ENCODE measurements at places on chromosomes 1 and 21. TPM values are rescaled to one million over a fixed set of nuclear protein-coding genes. Genes with fewer than 3 reads are reported as not detected.

TMEM52 gene
- total RNA-seq, result 0.59 TPM

S100A9 gene
- not detected for total RNA-seq

AMY1C gene
- not detected for total RNA-seq

RHD gene
- total RNA-seq, result under 0.01 TPM

SLFNL1 gene
- total RNA-seq, result 0.20 TPM

RXFP4 gene
- not detected for total RNA-seq

CASQ1 gene
- total RNA-seq, result not detected

AADACL4 gene
- total RNA-seq, result not detected

CHI3L1 gene
- 78.6 TPM for total RNA-seq

KRTAP11-1 gene
- 0.73 TPM for total RNA-seq

CYYR1 gene
- total RNA-seq, result not detected

NOS1AP gene
- total RNA-seq, result not detected

TOMM20 gene
- 99.9 TPM for total RNA-seq

OR2T11 gene
- not detected for total RNA-seq

MAP10 gene
- 1.5 TPM for total RNA-seq

AKR7A3 gene
- total RNA-seq, result 1.4 TPM

AUNIP gene
- 2.6 TPM for total RNA-seq

S100PBP gene
- total RNA-seq, result 27.0 TPM

S100A7A gene
- total RNA-seq, result not detected

DISC1 gene
- total RNA-seq, result 5.1 TPM

TSPAN1 gene
- 0.20 TPM for total RNA-seq

ZNF683 gene
- not detected for total RNA-seq
